ENCODE measurements at places on chromosomes 2 and 18.

DNA sequence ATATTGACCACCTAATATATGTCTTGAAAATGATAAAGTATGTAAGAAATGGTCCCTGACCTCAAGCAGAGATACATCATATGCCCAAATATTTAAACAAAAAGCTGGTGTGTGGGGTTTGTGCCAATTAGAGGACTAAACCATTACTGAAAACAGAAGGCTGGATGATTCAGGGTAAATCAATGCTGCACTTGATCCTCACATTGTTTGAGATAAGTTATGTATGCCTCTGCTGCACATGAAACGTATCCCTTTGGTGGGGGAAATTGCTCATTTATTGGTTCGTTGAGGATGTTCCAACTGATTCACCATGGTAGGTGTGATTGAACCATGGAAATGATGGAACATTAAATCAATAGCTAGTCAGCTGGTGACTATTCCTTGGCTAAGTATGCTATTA, 24.7 kb upstream of the DARS1 start:
- peak; percentile 75 for DNase-seq

GRCh38 chr2:241213041-241213440, 24.6 kb downstream of the ANO7 start:
- DNase-seq = no peak

GRCh38 chr2:111030260-111030891, 90.3 kb upstream of the BCL2L11 start:
- DNase-seq = peak; percentile 36

DNA sequence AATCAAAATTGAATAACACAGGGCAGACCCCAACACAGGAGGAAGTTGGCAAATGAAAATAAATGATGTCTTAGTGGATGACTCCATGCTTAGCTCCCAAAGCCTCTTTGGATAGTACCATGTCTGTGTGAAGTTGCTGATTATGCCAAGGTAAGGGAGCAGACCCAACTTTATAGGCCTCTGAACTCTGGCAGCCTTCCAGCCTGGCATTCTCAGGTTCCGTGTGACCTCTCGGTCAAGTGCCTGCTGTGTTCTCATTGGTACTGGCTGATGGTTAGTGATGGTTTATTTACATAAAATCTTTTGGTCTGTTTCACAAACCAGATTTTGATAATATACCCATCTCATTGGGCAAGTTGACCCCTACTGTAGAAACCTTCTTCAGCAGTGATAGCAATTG, 112.2 kb upstream of the TTC39C start:
- no peak for DNase-seq

- no peak for DNase-seq
These were observed 127.0 kb upstream of the AGAP1 start for GRCh38 chr2:235366807-235367206.

GRCh38 chr2:185466915-185467314, 271.7 kb upstream of the FSIP2 start:
- DNase-seq = no peak

DNA sequence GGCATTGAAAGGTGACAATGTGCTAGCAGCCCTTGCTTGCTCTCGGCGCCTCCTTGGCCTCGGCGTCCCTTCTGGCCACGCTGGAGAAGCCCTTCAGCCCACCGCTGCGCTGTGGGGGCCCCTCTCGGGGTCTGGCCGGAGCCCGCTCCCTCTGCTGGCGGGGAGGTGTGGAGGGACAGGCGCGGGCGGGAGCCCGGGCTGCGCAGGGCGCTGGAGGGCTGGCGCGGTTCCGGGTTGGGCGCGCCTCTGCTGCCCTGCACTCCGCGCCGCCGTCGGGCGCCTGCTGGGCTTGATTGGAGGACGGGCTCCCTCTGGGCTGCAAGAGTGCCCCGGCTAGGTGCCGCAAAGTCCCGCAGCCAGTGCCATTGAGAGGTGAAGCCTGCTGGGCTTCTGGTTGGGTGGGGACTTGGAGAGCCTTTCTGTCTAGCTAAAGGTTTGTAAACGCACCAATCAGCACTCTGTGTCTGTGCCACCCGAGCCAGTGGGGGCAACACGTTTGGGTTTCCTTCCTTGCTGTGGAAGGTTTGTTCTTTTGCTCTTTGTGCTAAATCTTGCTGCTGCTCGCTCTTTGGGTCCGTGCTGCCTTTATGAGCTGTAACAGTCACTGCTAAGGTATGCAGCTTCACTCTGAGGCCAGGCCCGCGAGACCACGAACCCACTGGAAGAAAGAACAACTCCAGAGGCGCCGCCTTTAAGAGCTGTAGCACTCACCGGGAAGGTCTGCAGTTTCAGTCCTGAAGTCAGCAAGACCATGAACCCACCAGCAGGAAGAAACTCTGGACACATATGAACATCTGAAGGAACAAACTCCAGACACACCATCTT, 14.8 kb upstream of the IMP4 start:
- DNase-seq = peak; percentile 68

DNA sequence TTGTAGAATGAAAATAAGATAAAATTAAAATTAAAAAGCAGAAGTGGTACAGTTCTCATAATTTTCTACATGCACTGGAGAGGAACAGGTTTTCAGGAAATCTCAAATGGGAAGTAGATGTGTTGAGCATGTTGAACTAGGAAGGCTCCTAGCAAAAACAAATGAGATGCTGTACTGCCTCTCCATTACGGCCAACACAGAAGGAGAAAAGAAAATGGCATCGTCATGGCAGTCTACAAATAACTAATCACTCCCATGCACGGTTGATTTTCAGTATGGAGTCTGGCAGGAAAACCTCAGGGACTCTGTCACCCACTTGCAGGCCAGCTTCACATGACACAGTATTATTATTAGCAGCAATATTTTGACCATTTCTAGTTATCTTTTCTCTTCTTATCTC, 278.7 kb downstream of the NRXN1 start:
- no peak for DNase-seq

DNA sequence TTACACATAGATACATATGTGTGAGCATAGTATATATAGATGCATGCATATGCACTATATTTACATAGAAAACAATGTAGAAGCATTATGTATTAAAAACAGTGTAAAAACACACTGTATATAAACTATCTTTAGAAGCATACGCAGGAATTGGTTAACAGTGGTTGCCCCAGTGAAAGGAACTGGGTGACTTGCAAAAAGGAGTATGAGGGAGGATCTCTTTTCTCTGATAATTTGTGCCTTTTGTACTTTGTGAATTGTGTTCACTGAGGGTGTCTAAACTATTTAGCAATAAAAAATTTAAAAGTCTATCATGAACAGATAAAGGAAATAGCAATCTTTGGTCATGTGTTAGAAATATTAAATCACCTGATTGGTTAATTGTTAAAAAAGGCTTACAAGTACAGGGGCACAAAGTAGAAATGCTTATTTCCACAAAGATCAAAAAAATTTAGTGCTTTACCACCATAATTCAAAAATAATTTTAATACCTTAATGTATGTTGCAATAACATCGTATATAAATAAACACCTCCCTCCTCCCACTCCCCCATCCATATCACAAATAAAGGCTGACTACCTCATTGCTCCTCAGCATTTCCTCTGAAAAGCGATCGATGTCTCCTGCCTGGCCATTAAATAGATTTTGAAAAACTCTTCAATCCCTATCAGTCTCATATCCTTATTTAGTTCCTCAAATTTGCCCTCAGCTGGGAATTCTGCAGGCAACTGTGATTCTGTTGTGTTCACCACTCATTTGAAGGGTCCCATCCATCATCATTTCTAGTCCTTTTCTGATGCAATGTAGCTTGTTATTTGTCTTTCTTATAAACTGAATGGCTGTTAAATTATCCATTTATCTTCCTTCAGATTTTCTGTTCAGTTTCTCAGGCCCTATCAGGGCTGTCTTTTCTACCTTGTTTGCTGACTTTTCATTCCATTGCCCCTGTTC, 257.3 kb downstream of the AGPS start:
- no peak for DNase-seq

DNA sequence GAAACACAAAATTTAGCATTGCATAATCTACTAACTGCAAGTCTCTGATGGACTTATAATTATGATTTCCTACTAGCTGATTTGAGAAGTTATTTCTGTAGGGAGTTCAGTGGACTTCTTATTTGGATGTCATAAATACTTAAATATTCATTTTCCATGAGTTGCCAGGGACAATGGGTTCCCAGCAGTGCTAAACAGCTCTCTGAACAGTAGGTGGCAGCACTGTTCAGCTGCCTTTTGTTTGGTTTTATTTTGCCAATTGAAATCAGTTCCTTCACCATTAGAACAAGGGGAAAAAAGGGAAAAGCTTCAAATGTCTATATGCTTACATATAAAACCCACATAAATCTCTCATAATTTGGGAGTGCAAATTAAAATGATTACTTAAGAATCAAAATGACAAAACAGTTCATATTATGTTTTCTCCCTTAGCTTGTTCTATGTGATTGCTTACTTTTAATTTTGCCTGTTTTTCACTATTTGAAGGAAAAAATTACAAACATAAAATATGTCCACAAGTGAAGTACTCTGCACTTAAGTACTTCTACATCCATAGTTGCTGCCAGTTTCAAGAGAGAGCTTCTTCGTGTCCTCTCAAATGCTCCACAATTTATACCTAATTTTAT, 898.9 kb downstream of the CPS1 start:
- DNase-seq = peak; percentile 45

DNA sequence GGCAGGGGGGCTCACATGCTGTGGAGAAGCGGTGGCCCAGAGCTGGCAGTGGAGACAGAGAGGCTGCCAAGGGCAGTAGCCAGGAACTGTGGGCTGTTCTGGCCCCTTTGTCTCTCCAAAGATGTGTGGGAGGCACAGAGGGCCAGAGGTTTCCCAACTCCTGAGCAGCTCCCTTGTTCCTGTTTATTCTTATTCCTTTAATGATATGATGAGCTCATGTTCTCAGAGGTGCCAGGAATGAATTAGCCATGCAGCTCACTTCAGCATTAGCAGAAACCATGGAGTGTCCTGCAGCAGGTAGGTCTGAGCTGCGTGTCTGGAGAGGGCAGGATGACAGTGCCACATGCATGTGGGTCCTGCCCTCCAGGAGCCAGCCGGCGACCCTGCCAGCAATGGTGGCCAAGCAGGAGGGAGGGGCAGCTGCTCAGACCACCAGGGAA, 77.9 kb upstream of the FZD7 start:
- DNase-seq = no peak

- no peak for DNase-seq
These were observed 226.8 kb upstream of the FN1 start for GRCh38 chr2:215662715-215663114.

DNA sequence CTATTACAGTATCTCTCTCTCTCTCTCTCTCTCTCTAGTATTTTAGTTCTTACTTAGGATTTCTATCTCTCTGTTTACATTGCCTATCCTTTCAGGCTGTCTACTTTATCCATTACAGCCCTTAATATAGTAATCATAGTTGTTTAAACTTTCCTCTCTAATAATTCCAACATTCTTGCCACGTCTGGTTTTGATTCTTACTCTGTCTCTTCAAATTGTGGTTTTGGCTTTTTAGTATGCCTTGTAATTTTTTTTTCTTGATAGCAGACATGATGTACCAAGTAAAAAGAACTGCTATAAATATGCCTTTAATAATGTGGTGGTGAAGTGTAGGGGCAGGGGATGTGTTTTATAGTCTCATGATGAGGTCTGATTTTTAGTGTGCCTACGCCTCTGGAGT, 1809.5 kb upstream of the CELF4 start:
- peak; percentile 0 for DNase-seq

DNA sequence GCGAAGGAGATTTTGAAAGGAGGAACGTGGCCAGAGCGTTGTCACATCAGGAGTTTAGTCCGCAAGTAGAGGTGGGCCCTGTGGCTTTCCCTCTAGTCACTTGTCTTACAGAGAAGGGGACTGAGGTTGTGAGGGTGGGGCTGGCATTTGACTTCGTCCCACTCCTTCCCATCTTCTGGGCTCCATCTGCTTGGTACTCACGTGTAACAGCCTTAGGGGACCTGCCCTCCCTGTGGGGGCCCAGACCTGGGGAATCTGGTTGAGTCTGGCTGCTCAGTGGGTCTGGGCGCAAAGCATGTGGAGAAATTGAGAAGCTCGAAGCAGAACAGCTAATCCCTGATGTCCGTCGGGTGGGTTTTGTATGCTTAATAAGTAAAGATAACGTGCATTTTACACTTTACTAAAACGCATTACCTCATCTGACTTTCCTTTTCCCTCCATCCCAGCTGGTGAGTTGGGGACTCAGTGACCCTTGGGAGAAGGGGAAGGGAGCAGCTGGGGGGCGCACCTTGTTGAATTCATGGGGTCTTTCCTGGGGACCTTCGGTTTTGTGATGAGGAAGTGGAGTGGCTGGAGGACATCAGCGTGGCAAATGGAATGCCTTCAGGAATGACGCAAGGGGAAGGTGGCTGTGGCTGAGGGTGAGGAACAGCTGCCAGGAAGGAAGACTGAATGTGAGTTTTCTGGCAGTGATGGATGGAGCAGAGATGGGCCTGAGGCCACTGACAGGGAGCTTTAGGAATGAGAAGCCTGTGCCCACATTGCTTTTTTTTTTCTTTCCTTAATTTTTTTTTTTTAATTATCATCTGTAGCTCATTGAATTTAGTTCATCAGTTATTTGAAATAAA, 44.8 kb downstream of the ASAP2 start:
- DNase-seq = peak; percentile 87

DNA sequence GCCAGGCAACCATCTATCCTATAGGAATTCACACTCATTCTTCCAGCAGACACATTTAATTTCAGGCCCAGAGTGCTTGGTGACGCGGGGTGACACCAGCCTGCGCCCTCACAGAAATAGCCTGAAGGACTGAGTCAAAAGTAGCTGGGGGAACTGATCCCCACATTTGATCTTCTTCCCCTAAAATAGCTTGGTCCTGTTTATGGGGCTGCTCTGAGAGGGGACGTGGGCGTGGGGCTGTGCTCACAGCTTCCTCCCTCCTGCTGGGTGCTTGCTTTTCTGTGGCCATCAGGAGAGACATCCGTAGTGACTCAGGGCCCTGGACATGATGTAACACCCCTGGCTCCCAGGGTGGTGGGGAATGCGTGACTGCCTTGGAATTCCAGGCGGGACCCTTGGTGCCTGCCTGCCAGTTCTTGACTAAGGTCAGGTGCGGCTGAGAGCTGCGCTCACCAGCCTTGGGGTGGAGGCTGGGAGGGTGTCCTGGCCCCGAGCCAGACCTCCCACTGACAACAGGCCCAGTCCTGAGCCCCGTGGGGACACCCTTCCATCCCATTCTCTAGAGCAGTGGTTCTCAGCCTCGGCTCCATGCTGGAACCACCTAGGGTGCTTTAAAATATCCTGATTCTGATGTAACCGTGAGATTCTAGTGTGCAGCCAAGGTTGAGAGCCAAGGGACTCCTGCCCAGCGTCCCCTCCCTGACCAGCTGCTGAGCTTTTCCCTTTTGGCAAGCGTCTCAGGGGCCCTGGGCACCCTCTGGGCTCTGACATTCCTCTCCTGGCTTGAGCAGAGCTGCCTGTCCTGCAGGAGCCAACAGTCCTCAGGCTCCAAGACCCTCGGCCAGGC, 47.4 kb upstream of the SMAD7 start:
- peak; percentile 99 for DNase-seq
